ENCODE measurements at places on chromosomes 3 and 15. TPM values are rescaled to one million over a fixed set of nuclear protein-coding genes. Genes with fewer than 3 reads are reported as not detected.

KAT2B gene
- total RNA-seq = 20.6 TPM

PGBD4 gene
- total RNA-seq = 1.3 TPM

CCR8 gene
- not detected for total RNA-seq

GPR27 gene
- not detected for total RNA-seq

CD96 gene
- total RNA-seq = not detected

ZNF662 gene
- total RNA-seq = 17.1 TPM

ACSBG1 gene
- total RNA-seq = not detected

ZNF385D gene
- not detected for total RNA-seq

Data from placental epithelial cell (primary cell).